ENCODE measurements at places on chromosomes 1 and 21.

DNA sequence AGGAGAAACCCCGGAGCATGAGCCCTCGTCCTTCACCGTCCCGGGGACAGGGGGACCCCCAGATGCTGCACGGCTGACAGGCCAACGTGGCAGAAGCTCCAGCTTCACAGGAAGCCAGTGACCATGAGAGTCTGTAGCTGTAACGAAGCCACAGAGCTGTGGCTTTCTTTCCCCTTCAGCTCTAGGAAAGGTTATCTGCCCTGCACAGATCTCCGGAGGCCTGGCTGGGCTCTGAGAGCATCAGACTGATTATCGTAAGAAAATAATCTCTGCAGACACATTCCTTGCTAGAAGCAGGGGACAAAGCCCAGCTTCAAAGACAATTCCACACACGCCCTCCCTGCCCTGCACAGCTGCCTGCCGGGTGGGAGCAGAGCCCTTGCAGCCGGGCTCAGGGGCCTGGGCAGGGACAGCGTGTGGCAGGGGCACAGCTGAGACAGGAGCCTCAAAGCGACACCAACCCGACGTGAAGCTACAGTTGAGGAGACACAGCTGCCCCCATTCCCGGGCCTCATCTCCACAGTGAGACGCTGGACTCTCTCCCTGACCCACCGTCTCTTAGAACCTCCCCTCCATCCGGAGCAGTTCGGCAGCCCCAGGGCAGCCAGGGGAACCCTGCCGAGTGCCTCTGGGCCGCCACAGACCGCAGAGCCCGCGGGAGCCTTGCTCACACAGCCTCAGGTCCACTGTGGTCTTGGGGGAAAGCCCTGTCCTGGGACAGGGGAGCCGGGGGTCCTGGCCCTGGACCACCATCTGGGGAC lies 30.6 kb downstream of the POFUT2 start:
- no peak for DNase-seq

DNA sequence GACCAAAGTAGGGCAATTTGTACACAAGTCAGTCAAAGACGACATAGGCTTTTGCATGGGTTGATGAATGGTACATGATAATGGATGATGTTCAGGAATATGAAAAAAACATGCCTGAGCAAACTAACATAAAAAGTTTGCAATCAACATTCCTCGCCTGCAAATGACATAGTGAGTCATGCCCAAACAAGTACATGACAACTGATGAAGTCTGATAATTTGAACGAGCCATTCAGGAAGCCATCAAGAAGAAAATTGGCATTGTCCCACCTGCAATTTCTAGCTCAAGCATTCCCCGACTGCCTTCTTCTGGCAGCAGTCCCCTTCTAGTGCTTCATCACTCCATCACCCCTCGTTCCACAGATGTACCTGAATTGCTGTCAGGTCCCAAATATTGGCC lies 118.4 kb upstream of the NR5A2 start:
- no peak for DNase-seq

GRCh38 chr1:94773296-94773809 lies 46.8 kb upstream of the SLC44A3 start:
- DNase-seq = no peak

DNA sequence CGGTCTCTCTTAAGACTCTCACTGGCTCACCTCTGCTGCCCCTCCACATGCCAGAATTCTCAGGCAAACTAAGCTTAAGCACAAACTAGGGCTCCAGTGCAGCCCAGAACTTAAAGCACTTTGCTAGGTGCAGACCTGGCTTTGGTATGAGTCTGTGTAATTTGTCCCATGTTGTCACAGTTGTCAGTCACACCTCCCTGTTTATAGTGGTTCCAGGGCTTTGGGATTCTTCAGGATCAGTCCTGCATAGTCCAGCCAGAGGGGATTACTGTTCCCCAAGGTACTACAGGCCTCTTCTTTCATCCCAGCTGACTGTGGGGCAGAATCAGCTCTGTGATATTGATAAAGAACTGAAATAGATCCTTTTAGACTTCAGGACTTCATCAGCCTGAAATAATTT lies 105.0 kb upstream of the UBE2U start:
- DNase-seq = no peak

GRCh38 chr1:207822124-207822601 lies 70.3 kb downstream of the CD46 start:
- peak; percentile 97 for DNase-seq

DNA sequence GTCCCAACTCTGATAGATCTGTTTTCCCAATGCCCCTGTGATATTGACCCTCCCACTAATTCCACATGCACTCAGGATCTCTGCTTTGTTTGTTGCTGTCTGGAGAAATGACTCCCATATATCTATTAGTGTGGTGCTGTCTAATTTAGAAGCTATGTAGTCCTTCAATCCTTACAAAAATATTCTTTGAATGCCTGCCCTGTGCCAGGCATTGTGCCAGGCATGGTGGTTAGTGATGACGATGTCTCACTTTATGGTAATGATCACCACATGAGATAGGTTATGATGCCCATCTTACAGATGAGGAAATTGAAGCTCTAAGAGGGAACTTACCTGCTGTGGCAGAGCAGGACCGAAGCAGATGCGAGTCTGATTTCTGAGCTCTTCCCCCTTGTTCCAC lies 12.9 kb downstream of the MYOG start:
- DNase-seq = no peak

DNA sequence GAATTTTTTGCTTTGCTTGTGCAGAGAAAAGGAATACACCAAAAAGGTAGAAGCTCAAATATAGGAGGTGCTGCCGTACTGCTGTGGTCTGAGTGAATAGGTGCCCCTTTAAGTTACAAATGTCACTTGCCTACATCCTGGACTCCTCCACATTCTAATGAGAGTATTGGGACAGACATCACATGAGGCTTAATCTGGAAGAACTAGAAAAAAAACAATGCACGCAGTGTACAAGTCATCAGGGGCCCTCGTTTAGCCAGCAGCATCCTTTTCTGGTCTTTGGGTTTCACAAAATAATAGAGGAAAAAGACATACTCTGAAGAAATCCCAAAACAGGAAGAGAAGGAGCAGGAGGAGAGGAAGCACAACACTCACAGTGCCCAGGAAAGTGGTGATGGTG lies 89.3 kb downstream of the SLC44A5 start:
- no peak for DNase-seq

- no peak for DNase-seq
These were observed 31.4 kb upstream of the COL6A1 start for GRCh38 chr21:45949928-45950739.

GRCh38 chr1:111203681-111204200 lies 3.3 kb upstream of the DENND2D start:
- DNase-seq = peak; percentile 64

DNA sequence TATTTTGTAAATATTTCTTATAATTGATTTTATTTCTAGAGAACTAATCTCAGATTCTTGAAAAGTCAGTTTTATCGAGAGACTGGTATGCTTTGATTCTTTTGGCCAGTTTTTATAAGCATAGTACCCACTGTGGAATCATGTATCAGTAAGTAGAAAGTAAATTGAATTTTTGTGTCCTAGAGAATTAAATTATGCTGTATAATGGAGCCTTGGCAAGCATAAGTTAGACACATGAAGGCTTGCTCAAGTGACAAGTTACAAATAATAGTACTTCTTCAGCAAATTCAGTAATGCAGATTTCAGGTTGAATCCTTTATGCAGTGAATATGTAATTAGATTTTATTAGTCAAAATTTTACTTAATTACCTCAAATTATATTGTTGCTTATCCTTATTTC lies 40.1 kb downstream of the ADGRL2 start:
- no peak for DNase-seq

- DNase-seq = no peak
These were observed 3.1 kb downstream of the ACAP3 start for GRCh38 chr1:1304331-1305299.

- DNase-seq = no peak
These were observed 63.1 kb upstream of the CD34 start for GRCh38 chr1:207973898-207974568.

DNA sequence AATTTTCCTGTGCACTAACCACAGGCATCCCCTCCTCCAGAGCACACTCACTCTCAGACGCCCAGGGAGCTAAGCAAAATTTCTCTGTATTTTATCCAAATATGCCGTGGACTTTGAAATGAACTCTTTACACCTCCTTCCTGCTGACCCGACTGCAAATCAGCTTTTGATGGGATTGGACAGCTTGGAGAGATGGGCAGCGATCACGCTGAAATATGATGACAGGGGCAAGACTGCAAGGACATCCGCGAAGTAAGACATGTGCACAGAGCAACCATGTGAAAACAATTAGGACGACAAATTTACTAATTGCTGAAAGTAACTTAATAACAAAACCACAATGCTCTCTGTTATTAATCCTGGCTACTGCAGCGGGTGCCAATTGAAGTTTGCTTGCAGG lies 64.6 kb upstream of the CLDN14 start:
- no peak for DNase-seq

DNA sequence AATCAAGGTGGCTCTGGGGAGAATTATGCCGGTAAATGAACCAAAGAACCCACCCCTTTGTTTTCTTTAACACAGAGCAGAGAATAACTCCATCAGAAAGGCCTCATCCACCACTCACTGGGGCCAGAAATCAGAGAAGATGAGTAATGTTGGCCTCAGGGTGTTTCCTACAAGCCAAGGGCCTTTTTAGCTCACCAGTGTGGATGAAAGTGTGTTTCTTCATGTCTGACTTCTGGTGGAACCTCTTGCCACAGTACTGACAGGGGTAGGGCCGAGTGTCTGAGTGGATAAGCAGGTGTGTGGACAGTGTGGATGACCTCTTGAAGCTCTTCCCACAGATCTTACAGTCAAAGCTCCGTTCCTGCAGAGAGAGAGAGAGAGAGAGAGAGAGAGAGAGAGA lies 8.3 kb downstream of the GFI1 start:
- DNase-seq = no peak

GRCh38 chr1:101338714-101339430 lies 102.1 kb downstream of the S1PR1 start:
- no peak for DNase-seq

DNA sequence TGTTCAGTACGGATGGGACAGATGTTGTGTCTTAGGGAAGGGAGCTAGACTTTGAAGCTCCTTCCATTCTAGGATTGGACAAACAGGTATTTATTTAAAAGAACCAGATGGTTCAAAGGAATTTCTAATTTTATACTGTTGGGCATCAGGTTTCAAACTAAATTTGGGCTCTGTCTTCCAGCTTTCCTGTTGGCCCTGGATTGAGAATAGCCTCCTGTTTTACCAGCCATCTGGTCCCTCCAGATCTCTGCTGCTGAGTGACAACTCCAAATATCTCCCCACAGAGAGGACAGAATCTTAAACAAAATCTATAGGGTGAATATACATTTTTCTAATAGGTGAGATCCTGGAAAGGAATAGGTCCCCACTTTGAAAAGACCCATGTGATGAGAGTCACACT lies 52.5 kb upstream of the CNIH3 start:
- no peak for DNase-seq

DNA sequence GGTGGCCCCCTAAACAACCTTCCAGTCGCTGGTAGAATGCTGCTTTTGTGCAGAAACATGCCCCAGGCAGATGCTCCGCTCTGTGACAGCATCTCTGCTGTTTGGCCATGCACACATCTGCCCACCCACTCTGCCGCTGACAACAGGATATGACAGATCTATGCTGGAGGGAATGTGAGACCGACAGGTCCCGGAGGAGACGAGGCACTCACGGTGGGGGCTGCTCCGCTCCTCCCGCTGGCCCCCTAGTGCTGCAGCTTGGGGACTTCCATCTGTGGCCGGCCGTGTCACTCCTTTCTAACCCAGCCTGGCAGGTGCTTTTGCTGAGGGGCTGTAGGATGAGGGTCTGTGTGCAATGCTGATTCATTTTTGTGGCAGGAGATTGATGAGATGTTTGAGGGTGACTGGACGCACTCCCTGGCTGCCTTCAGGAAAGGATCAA lies 49.1 kb upstream of the DMRTB1 start:
- DNase-seq = no peak
